ENCODE measurements at places on chromosomes 5 and 9.
A peak's percentile ranks its signal among the peaks of the same experiment; 100 is the strongest.

- no peak for DNase-seq
Observed at GRCh38 chr9:27470291-27470856, 53.7 kb upstream of the IFNK start.

DNA sequence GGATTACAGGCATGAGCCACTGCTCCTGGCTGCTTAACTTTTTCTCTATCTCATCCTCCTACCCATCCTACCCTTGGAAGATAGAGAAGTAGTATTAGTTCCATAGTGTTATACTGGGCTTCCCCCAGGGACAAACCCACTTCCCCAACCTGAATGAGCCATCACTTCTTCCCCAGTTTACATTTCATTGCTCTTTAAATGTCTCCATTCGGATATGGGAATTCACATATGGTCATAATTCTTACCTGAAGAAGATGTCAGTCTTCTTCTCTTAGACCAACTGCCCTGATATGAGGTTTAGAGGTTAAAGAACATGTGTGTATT, 1.9 kb downstream of the CD274 start:
- DNase-seq = no peak

DNA sequence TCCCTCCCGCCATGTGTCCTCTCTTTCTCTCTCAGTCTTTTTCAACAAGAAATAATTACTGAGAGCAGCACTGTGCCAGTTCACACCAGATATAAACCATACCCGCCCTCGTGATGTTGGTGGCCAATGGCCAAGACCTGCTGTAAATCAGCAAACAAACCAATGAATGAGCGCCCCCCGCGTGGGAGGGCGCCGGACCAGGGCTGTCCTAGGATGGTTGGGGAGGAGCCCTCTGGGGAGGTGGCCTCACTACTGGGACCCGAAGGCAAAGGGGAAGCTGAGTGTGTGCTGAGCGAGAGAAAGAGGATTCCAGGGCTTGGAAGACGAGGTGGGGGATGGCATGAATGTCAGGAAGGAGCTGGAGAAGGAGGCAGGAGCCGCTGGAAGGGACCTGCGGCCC, 51.2 kb upstream of the BARHL1 start:
- no peak for DNase-seq

GRCh38 chr5:65823204-65823603, 101.2 kb downstream of the NLN start:
- no peak for DNase-seq

DNA sequence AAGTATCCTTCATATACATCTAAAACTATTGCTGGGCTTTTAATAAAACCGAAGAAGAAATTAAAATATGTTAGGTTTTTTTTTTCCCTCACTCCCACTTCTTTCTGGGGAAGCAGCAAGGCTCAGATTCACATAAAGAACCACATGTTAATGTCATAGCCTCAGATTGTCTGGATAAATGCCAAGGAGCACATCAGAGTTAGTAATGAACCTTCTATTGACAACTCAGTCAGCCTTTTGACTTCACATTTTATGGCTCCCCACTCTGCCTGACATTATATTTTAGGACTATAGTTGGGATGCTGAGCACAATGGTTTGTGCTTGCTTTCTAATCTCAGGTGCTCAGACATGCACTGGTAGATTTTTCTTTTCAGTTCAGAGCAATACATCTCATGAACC, 21.8 kb downstream of the DMAC1 start:
- DNase-seq = no peak

- DNase-seq = peak; percentile 0
Observed at GRCh38 chr5:177430972-177431316, 4.5 kb downstream of the GRK6 start.

- DNase-seq = peak; percentile 62
Observed at GRCh38 chr5:132498686-132499271, 8.2 kb upstream of the IRF1 start.

GRCh38 chr5:59445741-59446140, 447.8 kb downstream of the PDE4D start:
- no peak for DNase-seq

DNA sequence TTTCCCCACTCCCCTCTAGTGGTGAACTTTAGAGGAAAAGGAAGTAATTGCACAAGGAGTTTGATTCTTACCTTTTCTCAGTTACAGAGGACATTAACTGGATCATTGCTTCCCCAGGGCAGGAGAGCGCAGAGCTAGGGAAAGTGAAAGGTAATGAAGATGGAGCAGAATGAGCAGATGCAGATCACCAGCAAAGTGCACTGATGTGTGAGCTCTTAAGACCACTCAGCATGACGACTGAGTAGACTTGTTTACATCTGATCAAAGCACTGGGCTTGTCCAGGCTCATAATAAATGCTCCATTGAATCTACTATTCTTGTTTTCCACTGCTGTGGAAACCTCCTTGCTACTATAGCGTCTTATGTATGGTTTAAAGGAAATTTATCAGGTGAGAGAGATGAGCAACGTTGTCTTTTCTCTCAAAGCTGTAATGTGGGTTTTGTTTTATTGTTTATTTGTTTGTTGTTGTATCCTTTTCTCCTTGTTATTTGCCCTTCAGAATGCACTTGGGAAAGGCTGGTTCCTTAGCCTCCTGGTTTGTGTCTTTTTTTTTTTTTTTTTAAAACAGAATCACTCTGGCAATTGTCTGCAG, 25.3 kb downstream of the SLC22A5 start:
- no peak for DNase-seq

- DNase-seq = no peak
Observed at GRCh38 chr9:12796601-12797000, 21.8 kb downstream of the LURAP1L start.

DNA sequence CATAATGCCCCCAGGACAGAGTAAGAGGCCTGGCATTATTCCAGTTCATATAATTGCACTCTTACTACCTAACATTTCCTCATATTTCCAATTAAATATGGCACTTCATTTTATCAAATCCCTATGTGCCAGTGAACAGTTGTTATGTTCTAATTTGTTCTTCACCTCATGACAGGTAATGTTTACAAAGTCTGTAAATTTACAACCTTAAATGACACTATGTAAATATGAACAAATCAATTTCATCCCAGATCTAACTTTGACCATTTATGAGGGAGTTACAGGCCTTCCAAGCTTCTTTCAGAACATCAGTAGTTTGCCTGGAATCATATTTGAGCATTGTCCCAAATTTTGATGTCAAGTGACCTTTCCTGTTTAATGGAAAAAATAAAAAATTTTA, 592.6 kb upstream of the CDH6 start:
- DNase-seq = no peak

DNA sequence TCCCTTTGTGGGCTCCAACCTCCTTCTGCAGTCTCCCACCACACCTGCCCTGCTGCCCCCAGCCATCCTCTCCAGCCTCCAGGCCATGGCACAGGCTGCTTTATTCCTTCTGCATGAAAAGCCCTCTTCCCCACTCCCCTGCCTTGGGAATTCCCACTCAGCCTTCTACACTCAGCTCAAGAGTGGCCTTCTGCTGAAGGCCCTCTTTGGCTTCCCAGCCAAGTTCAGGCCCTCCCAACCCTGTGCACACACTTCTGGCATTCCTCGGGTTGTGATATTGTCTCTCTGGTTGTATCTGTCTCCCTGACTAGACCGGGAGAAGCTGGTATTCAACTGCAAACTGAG, 5.7 kb downstream of the SHB start:
- no peak for DNase-seq
